Stomach (tissue), 19 donors: ENCODE measurements at places on chromosomes 3 and 15. TPM values are rescaled to one million over a fixed set of nuclear protein-coding genes. Genes with fewer than 3 reads are reported as not detected.

The DGKG gene
- total RNA-seq, result 26.3 TPM

DNA sequence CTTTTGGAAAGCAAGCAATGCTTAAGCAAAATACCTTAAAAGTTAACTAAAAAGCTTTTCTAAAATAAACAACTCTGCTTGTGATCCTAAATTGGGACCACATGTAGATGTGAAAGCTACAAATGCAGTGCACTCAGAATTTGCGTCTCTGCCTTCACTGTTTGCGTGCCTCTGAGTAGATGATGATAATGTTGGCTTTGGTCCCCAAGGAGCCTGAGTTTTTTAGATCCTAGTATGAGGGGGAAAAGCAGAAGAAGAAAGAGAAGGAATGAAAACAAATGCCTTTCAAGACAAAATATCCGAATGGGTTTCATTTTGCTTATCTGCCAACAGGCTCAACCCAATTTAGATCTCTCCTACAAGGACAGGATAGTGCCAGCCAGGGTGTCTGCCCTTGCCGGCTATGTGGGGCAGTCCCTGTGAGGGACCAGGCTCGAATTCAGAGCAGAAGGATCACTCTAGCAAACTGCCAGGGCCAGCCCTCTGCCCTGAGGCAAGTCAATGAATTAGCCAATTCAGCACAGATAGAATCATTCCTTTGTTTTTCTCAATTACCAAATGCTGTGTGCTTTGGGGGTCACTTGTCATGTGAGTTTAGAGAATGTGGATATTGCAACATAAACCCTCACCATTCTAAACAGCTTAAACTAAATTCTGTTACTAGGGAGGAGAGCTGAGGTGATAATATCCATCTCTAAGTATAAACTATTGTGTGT is 28.5 kb downstream of the SCG5 start:
- DNase-seq, result peak; percentile 53

The TTBK2 gene
- total RNA-seq, result 11.6 TPM

DNA sequence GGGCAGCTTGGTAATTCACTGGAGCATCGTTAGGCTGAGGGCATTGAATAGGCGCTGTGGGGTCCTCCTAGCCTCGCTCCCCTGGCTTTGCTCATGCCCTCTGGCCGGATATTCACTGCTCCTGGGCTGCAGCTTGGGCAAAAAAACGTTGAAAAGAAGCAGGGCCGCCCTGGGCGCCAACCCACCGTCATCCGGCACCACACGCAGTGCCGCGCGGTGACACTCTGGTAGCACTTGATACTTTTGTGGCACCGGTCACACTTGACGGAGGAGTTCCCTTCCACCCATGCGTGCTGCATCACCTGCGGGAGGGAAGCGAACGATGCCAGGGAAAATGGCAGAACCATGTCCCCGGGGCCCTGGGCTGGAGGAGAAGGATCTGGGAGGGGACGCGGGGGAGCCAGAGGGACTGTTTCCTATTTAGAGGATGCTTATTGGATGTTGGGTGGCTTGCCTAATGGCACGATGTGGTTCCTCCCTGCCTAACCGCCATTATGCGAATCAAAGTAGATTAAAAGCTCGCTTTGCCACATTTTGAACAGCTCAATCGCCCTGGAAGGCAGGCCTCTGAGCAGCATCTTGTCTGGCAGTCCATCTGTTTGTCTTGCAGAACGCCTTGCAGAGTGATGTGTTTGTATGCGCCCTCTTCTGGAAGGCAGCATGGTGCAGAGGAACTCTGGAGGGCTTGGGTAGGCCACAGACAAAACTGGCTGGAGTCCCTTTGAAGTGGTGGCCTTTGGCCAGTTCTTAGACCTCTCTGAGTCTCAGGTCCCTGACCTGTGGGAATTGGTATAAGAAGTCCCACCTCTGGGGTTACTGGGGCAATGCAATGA is 93.2 kb downstream of the DGKG start:
- DNase-seq, result peak; percentile 26

DNA sequence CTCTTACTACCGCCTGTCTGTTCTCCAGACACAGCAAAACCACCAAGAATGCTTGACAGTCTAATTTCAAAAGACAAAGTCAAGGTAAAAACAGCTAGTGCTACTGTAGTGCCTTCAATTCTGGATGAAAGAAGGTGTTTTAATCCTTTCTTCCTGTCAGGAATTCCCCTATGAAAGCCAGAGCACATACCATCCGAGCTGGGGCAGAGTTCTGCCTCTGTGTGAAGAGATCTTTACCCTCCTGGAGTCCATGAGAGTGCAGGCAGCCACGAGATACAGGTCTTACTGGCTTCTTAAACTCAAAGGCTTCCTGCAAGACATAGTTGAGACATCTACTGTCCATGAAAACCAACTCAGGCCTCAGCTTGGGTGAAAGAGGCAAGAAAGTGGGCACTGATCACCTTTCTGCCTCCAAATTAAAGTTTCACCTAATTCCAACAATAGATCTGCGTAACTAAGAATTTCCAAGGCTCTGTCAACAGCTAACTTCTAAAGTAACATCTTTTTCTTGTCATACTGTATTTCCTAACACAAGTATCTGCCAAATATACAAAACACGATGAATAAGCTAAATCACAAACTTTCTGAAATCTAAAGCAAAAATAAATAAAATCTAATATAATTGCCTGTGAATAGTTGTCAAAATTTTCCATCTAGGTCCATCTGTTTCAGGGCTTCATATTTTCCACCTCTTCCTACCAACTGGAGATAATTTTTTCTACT is 7.5 kb downstream of the CDC25A start:
- no peak for DNase-seq

The UBAP1L gene
- 2.2 TPM for total RNA-seq

DNA sequence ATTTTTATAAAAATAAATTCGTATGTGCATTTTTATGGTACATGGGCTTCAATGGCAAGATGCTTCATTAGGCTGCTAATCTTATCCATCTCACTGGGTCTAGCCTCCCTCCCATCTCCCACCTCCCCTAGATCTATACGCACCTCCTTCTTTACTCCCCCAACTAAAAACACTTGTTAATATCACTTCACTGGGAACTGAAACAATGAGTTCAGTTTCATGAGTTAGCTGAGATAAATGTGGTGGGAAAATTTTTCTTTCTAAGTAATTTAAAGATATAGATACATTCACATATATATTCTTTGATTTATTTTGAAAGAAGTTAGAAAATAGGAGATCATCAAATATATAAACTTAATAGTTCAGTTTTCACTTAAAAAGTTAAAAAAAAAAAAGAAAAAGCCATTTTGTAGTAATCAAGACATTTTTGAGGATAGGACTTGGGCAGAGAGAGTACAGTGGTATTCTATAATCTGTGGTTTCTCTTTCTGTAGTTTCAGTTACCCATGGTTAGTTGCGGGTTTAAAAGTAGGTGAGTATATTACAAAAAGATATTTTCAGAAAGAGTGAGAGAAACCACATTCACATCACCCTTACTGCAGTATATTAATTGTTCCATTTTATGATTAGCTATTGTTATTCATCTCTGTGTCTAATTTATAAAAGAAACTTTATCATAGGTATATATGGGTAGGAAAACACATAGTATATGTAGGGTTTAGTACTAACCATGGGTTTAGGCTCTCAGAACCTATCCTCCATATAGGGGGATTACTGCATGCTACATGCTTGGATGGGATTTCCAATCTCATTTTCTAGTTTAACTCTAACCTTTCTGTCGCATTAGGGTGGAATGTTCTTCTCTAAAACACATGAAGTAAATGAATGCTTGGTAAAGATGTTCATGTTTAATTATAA is 316.0 kb upstream of the CBLB start:
- no peak for DNase-seq

DNA sequence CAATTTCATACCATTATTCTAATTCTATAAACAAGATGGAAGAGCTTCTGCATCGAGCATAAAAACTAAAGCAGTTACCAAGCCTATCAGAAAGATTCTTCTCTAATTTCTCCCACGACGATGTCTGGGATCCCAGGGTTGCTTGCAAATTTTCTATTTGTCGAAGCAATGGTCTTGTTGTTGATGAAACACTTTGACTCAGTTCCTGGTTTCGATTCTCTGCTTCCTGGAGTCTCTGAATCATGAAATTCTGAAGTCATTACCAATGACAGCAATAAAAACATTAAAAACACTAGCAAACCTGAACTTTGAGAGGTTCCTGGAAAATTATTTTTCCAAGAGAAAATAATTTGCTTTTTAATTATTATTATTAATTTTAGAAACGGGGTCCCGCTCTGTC is 18.7 kb downstream of the TMF1 start:
- no peak for DNase-seq

The PML gene
- 170 TPM for total RNA-seq

GRCh38 chr3:122629763-122630162 is 50.9 kb upstream of the PARP14 start:
- no peak for DNase-seq

GRCh38 chr3:44468572-44469520 is 8.6 kb downstream of the ZNF445 start:
- no peak for DNase-seq

GRCh38 chr3:160886421-160886820 is 130.4 kb downstream of the PPM1L start:
- no peak for DNase-seq

GRCh38 chr3:188214442-188214841 is 60.5 kb downstream of the LPP start:
- no peak for DNase-seq

DNA sequence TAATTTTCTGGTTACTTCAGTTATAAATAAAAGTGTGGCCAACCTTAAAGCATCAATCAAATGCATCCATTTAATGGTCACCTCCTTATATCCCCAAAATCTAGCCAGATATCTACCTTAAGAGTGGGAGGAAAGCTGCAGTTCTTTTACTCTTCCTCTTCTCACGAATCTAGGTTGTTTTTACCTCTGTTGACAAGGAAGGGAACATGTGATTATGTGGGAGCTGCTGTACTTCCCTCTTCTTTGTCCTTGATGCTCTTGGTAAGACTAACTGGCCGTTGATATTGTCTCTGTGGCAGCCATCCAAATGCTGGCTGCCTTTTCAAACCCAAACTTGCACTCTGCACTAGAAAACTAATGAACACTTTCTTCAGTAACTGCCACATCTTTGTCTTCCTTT is 275.3 kb upstream of the CADM2 start:
- no peak for DNase-seq

- no peak for DNase-seq
These were observed 101.0 kb downstream of the CHL1 start for GRCh38 chr3:297585-297984.
